ENCODE measurements at places on chromosomes 1 and 21. TPM values are rescaled to one million over a fixed set of nuclear protein-coding genes. Genes with fewer than 3 reads are reported as not detected.

Gene GBP1
- 0.19 TPM for total RNA-seq

Gene ANKRD65
- 0.03 TPM for total RNA-seq

Gene GJA9
- not detected for total RNA-seq

Gene SLC44A5
- total RNA-seq, result 0.05 TPM

Gene KCNT2
- total RNA-seq, result not detected

Gene GJA5
- not detected for total RNA-seq

Gene LCE1D
- total RNA-seq, result not detected

Gene MMP23B
- total RNA-seq, result 0.60 TPM

Gene VANGL1
- total RNA-seq, result 16.3 TPM

Gene PDE9A
- total RNA-seq, result 1.2 TPM

Gene TRIM17
- not detected for total RNA-seq

Gene OR2T11
- not detected for total RNA-seq

Gene OR14K1
- not detected for total RNA-seq

Gene AGRN
- 107 TPM for total RNA-seq

Gene PLEKHM2
- 25.6 TPM for total RNA-seq

Gene PIP5K1A
- total RNA-seq, result 52.8 TPM

Gene DYRK3
- 13.2 TPM for total RNA-seq

Gene PALMD
- total RNA-seq, result 0.23 TPM

Gene RBM11
- 0.07 TPM for total RNA-seq

Gene CLEC20A
- not detected for total RNA-seq

Gene FAM110D
- total RNA-seq, result 0.03 TPM

Gene NBPF3
- 5.9 TPM for total RNA-seq

Gene SHISAL2A
- 0.46 TPM for total RNA-seq

Gene HES4
- 60.9 TPM for total RNA-seq

Gene OLFML3
- 3.9 TPM for total RNA-seq

Gene MRTO4
- total RNA-seq, result 62.5 TPM

Gene SPRR3
- not detected for total RNA-seq

Gene PSMG1
- 86.4 TPM for total RNA-seq

Gene RXFP4
- total RNA-seq, result not detected

Gene OVAAL
- 0.11 TPM for total RNA-seq

Gene AADACL4
- not detected for total RNA-seq

Gene FAM163A
- total RNA-seq, result not detected

Gene AADACL3
- not detected for total RNA-seq

Gene NPHS2
- total RNA-seq, result not detected

Gene HMGN2
- 315 TPM for total RNA-seq

Gene LMX1A
- not detected for total RNA-seq

Gene SLC16A4
- 39.9 TPM for total RNA-seq

Gene SPATA45
- not detected for total RNA-seq

Measured in A549 treated with AZD2906 at 1 μM for 4 hours (cell line).